Stimulated activated CD4-positive, alpha-beta T cell treated with anti-CD3 and anti-CD28 coated beads, Interleukin-2, amount 100 ng/mL, for 48 hours (primary cell): ENCODE measurements at places on chromosomes 16 and 17.

DNA sequence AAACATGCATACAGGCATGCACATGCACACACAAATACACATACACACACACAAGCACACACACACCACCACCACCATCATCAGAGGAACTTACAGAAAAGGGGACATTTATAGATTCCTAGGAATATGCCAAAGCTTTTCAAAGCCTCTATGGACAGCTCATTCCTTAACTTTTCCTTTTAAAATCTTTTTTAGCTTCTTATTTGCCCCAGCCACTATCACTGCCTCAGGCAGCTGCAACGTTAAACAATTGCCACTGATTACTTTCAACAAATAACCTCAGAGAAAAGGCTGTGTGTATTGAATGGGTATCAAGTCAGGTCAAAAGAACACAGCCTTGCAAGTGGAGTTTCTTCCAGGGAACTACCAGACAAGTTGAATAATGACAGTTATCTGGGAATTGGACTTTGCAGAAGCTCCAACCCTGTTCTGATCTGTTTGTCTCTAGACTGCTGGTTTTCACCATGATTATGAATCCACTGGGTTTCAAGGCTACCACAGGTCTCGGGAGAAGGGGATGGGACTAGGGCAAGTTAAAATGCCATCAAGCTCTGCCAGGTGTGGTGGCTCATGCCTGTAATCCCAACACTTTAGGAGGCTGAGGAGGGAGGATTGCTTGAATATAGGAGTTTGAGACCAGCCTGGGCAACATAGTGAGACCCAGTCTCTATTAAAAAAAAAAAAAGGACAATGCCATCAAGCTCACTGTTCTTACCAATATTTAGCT is 21.9 kb upstream of the BEAN1 start:
- no peak for DNase-seq

GRCh38 chr16:84652566-84652965 is 4.3 kb downstream of the KLHL36 start:
- no peak for DNase-seq

GRCh38 chr17:12958786-12959185 is 59.0 kb downstream of the ELAC2 start:
- no peak for DNase-seq

GRCh38 chr17:36147601-36148000 is 28.8 kb downstream of the TBC1D3B start:
- no peak for DNase-seq

GRCh38 chr17:33977729-33978514 is 277.2 kb upstream of the CCL2 start:
- DNase-seq, result no peak

- no peak for DNase-seq
Observed at GRCh38 chr17:73506470-73507435, 137.5 kb downstream of the SDK2 start.

GRCh38 chr16:6603780-6604325 is 728.8 kb upstream of the RBFOX1 start:
- DNase-seq, result no peak

GRCh38 chr16:89052191-89052889 is 41.3 kb upstream of the ACSF3 start:
- no peak for DNase-seq

DNA sequence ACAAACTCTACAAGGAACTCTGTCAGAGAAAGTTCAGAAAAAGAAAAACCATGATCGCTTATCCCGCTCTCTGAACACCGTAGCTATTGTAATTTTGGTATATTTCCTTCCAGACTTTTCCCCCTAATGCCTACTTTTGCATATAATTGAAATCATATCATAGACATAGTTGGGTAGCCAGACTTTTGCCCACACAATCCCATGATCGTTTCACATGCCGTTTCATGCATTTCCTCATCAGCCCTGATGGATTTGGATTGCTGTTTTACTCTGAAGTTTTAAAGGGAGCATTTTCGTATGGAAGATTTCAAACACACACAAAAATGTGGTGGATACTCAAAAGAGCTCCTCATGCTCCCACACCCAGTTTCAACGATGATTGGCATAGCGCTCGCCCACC is 31.3 kb downstream of the COX4I1 start:
- DNase-seq, result no peak

GRCh38 chr16:16004314-16004749 is 54.9 kb downstream of the ABCC1 start:
- no peak for DNase-seq
